ENCODE measurements at places on chromosomes 2 and 18.

DNA sequence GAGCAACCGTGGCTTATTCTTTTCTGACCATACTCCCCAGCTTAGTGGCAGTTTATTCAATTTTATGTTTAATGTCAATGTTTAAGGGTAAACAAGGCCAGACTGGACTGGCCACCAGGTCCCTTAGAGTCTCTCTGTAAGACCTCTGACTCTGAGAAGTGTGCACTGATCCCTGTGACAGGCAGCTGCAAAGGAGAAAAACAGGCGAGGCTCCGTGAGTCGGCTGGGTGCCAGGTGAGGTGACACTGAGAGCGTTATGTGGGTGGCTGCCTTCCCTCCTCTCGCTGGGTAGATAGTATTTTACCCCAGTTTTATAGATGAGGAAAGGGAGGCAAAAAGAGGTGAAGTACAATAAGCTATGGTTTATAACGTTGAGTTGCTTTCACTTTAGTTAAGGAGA lies 139.4 kb upstream of the HDAC4 start:
- no peak overlapping the region for H3K27ac ChIP-seq
- no peak for DNase-seq
- no peaks in the 10 kb centered on the region for H3K27me3 ChIP-seq

- H3K4me3 ChIP-seq = no peak overlapping the region
- H3K27me3 ChIP-seq = no peaks in the 10 kb centered on the region
- DNase-seq = no peak
- no peaks in the 10 kb centered on the region for H3K36me3 ChIP-seq
- H3K27ac ChIP-seq = no peak overlapping the region
- peaks cover 11% of the 10 kb centered on the region for H3K4me1 ChIP-seq
Measured at GRCh38 chr2:177735318-177735803, 337.2 kb downstream of the PDE11A start.

DNA sequence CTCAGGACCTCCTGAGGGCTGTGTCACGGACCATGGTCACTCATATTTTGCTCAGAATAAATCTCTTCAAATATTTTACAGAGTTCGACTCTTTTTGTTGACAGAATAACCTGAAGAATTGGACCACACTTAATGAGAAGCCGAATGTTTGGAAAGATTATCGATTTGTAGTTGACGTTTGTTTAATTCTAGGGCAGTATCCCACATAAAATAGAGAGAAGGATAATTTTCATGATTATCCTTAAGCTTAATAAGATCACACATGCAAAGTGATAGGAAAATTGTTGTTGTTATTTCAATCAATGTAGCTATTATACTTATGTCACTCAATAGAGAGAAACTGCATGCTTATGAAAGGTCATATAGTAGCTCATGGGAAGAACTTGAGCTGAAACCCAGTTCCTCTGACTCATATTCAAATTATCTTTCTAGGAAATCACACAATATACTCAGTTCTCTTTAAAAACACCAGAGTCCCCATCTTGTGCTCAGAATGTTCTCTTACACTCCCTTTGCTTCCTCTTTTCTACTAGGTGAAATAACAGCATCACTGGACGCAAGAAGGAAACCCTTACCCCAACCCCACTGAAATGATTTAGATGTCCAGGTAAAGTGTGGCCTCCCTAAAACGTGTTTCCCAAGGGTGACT lies 982.1 kb downstream of the TSN start:
- H3K36me3 ChIP-seq = no peaks in the 10 kb centered on the region
- DNase-seq = no peak
- no peaks in the 10 kb centered on the region for H3K27me3 ChIP-seq
- no peak overlapping the region for H3K27ac ChIP-seq
- H3K4me3 ChIP-seq = no peak overlapping the region

GRCh38 chr2:175834477-175834876 lies 167.6 kb downstream of the LNPK start:
- no peak overlapping the region for H3K4me3 ChIP-seq
- H3K4me1 ChIP-seq = no peaks in the 10 kb centered on the region
- no peak overlapping the region for H3K27ac ChIP-seq
- peaks cover 29% of the 10 kb centered on the region for H3K27me3 ChIP-seq

GRCh38 chr2:216535454-216535995 lies 36.9 kb downstream of the RPL37A start:
- H3K27me3 ChIP-seq = no peaks in the 10 kb centered on the region
- no peak overlapping the region for H3K27ac ChIP-seq
- DNase-seq = no peak
- H3K4me3 ChIP-seq = no peak overlapping the region

GRCh38 chr18:70907673-70908072 lies 618.8 kb downstream of the SOCS6 start:
- H3K36me3 ChIP-seq = no peaks in the 10 kb centered on the region
- no peaks in the 10 kb centered on the region for H3K4me1 ChIP-seq
- H3K27ac ChIP-seq = no peak overlapping the region
- no peaks in the 10 kb centered on the region for H3K27me3 ChIP-seq
- H3K4me3 ChIP-seq = no peak overlapping the region
- no peak for DNase-seq

DNA sequence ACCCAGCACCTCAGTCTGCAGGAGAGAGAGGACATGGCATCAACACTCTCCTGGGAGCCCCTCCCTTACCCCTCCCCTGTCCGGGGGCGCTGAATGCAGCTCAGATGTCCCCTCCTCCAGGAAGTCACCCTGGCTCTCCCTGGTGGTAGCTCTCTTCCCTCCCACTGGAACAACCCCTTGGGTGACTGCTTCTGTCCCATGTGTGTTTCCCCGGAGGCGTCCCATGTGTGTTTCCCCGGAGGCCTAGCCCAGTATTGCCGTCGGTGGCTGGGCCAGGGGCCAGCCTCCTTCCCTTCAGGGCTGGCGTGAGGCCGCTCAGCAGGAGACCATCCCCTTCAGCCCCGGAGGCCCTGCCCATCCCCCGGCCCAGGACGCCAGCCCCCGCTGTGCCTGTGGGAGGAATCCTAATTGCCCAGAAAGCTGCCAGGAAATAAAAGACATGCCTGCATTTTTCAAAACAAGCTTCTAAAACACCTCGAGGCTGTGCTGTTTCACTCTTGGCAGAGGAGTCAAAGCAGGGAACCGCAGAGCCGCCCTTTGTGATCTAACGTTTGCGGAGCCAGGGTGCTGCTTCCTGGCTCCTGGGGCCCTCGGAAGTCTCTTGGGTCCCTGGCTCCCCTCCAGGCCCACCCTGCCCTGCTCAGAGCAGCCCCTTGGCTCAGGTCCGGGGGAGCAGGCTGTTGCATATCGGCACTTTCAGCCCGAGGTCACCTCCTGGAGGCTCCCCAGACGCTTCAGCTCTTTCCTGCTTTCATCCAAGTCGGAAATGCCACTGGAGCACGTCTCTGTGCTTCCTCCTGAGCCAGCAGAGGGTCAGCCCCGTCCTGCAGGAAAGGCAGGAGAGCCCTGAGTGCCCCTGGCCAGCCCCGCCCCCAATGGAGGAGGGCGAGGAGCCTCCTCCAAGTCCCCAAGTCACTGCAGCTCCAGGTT lies 11.4 kb downstream of the SNED1 start:
- H3K27ac ChIP-seq = no peak overlapping the region
- H3K36me3 ChIP-seq = no peaks in the 10 kb centered on the region
- DNase-seq = peak; percentile 27
- H3K27me3 ChIP-seq = peaks cover 11% of the 10 kb centered on the region
- H3K4me1 ChIP-seq = no peaks in the 10 kb centered on the region

DNA sequence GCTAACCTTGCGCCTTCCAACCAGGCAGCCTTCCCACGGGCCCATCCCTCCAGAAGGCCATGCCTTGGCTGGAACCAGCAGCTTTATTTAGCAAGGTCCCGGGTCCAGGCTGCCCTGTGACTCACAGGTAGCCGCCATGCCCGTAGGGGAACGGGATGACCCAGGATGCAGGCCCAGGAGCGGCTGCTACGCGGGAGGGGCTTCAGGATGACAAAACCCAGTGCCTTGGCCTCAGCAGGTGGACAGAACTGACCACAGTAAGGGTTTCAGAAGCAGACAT lies 63.3 kb downstream of the RTP5 start:
- H3K27ac ChIP-seq = no peak overlapping the region
- no peak for DNase-seq
- no peaks in the 10 kb centered on the region for H3K4me1 ChIP-seq
- H3K36me3 ChIP-seq = 0 out of 2 replicates have a peak, but pooled peaks cover 3% of the 10 kb centered on the region

GRCh38 chr18:61574665-61575064 lies 241.4 kb downstream of the CDH20 start:
- peaks cover 12% of the 10 kb centered on the region for H3K4me1 ChIP-seq
- no peak overlapping the region for H3K4me3 ChIP-seq
- no peaks in the 10 kb centered on the region for H3K27me3 ChIP-seq
- DNase-seq = no peak
- no peaks in the 10 kb centered on the region for H3K36me3 ChIP-seq

- no peaks in the 10 kb centered on the region for H3K36me3 ChIP-seq
- H3K27ac ChIP-seq = no peak overlapping the region
- DNase-seq = no peak
- H3K27me3 ChIP-seq = no peaks in the 10 kb centered on the region
- H3K4me1 ChIP-seq = no peaks in the 10 kb centered on the region
Measured at GRCh38 chr2:161625314-161625919, 1.2 kb downstream of the SLC4A10 start.

- no peak overlapping the region for H3K27ac ChIP-seq
- H3K4me3 ChIP-seq = no peak overlapping the region
- DNase-seq = no peak
- H3K4me1 ChIP-seq = no peaks in the 10 kb centered on the region
Measured at GRCh38 chr2:82795446-82795845, 1663.6 kb downstream of the SUCLG1 start.

DNA sequence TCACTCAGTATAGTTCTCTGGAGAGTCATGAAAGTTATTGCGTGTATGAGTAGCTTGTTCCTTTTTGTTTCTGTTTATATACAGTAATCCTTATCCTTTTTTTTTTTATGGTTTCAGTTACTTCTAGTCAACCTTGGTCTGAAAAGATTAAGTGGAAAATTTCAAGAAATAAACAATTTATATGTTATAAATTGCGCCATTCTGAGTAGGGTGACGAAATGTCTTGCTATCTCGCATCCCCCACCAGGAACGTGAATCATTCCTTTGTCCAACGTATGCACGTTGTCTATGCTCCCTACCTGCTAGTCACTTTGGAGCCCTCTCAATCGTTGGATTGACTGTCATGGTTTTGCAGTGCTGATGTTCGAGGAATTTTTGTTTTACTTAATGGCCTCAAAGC lies 60.4 kb downstream of the FAM117B start:
- H3K4me3 ChIP-seq = no peak overlapping the region
- H3K36me3 ChIP-seq = peaks cover 33% of the 10 kb centered on the region
- no peak overlapping the region for H3K27ac ChIP-seq
- DNase-seq = no peak
- no peaks in the 10 kb centered on the region for H3K4me1 ChIP-seq
- H3K27me3 ChIP-seq = no peaks in the 10 kb centered on the region

DNA sequence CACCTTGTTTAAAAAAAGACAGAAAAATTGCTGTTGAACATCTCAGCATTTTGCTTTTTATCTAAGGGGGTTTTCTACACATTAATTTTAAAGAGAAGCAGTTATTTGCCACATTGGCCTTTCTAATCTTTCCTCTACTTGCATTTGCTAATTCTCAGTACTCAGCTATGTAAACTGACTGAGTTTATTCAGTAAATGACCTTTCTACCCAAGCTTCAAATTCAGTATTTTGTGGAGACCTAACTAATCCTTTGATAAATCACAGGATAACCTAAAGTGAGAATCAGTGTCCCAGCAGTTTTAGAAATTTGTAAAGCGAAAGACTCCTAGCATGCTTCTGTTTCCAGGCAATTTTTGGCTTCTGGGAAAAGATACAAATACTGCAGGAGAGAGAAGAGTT lies 288.4 kb downstream of the ASXL3 start:
- no peak overlapping the region for H3K4me3 ChIP-seq
- no peak for DNase-seq
- no peaks in the 10 kb centered on the region for H3K4me1 ChIP-seq
- no peak overlapping the region for H3K27ac ChIP-seq
- no peaks in the 10 kb centered on the region for H3K27me3 ChIP-seq

- no peak overlapping the region for H3K27ac ChIP-seq
- H3K36me3 ChIP-seq = no peaks in the 10 kb centered on the region
- no peak overlapping the region for H3K4me3 ChIP-seq
- no peak for DNase-seq
- H3K4me1 ChIP-seq = no peaks in the 10 kb centered on the region
Measured at GRCh38 chr2:172128484-172128883, 25.8 kb upstream of the DLX2 start.

GRCh38 chr2:75539955-75540716 lies 20.6 kb downstream of the EVA1A start:
- peaks cover 7% of the 10 kb centered on the region for H3K4me1 ChIP-seq
- H3K36me3 ChIP-seq = peaks cover 43% of the 10 kb centered on the region
- no peak overlapping the region for H3K4me3 ChIP-seq
- no peaks in the 10 kb centered on the region for H3K27me3 ChIP-seq
- no peak overlapping the region for H3K27ac ChIP-seq
- DNase-seq = no peak

DNA sequence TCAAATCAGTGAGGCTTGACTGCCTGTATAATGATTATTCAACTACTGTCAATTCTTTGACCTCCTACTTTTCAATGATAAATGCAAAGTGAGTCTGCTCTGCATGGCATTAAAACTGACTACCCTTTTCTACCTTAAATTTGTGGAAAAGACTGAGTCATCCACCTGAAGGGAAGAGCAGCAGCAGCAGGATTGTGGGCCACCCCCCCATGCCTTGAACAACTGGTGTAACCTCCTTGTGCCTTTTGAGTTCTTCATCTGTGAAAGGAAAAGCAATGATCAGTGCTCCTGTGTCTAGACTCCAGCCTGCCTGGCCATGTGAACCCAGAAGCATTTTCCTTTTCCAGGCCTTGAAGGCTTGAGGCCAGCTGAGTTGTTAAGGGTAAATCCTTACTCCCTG lies 102.9 kb downstream of the OSR1 start:
- H3K27me3 ChIP-seq = no peaks in the 10 kb centered on the region
- no peaks in the 10 kb centered on the region for H3K36me3 ChIP-seq
- H3K4me3 ChIP-seq = no peak overlapping the region

GRCh38 chr2:105455488-105456003 lies 56.7 kb upstream of the FHL2 start:
- no peak overlapping the region for H3K4me3 ChIP-seq
- peak; percentile 16 for DNase-seq
- H3K27ac ChIP-seq = no peak overlapping the region
- H3K4me1 ChIP-seq = no peaks in the 10 kb centered on the region
- no peaks in the 10 kb centered on the region for H3K36me3 ChIP-seq
- no peaks in the 10 kb centered on the region for H3K27me3 ChIP-seq

- peak within 1 kb of the TSS; percentile 71 for H3K4me3 ChIP-seq
- peak within 1 kb of the TSS; percentile 85 for H3K27ac ChIP-seq
- peaks cover 27% of the 10 kb centered on the region for H3K4me1 ChIP-seq
- peak; percentile 99 for DNase-seq
- peaks cover 32% of the 10 kb centered on the region for H3K36me3 ChIP-seq
Measured at GRCh38 chr2:97645695-97646629, at the start of gene COX5B. TSS of gene COX5B (plus strand) at chr2:97646062. CDS start at chr2:97646087, 25 bp downstream.

- no peaks in the 10 kb centered on the region for H3K4me1 ChIP-seq
- H3K4me3 ChIP-seq = no peak overlapping the region
- no peak overlapping the region for H3K27ac ChIP-seq
- no peak for DNase-seq
- no peaks in the 10 kb centered on the region for H3K27me3 ChIP-seq
Measured at GRCh38 chr2:118495290-118495689, 352.2 kb downstream of the EN1 start.

Measured in DND-41 (cell line).